Activated naive CD8-positive, alpha-beta T cell treated with anti-CD3 and anti-CD28 coated beads for 36 hours (primary cell): ENCODE measurements at places on chromosomes 5 and 9.
A peak's percentile ranks its signal among the peaks of the same experiment; 100 is the strongest.

- H3K4me3 ChIP-seq: no peak overlapping the region
- no peak for DNase-seq
- H3K27me3 ChIP-seq: peaks cover 4% of the 10 kb centered on the region
- no peaks in the 10 kb centered on the region for H3K36me3 ChIP-seq
- H3K27ac ChIP-seq: no peak overlapping the region
- H3K4me1 ChIP-seq: no peaks in the 10 kb centered on the region
Observed at GRCh38 chr9:76799473-76799872, 35.2 kb downstream of the PCA3 start.

- peaks cover 14% of the 10 kb centered on the region for H3K4me1 ChIP-seq
- H3K36me3 ChIP-seq: no peaks in the 10 kb centered on the region
- H3K4me3 ChIP-seq: no peak overlapping the region
- no peak overlapping the region for H3K27ac ChIP-seq
- no peak for DNase-seq
- H3K27me3 ChIP-seq: no peaks in the 10 kb centered on the region
Observed at GRCh38 chr9:129318121-129319075, 140.3 kb upstream of the IER5L start.

DNA sequence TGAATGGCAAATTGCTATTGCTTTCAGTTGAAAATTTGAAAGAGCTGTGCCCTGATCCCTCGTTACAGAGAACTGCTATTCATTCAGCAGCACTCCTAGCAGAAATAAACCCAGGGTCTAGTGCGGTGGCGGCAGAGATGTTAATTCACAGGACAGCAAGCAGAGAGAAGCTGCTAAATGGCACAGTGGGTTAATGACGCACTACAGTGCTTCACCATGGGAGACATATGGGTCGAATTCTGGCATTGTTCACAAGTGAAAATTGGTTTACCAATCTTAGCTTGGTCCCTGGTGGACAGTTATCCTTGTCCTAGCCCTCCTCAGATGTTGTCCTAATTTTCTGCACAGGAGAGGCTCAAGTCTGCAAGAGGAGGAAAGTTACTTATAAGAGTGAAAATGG lies 807.4 kb downstream of the TLE1 start:
- H3K4me3 ChIP-seq: no peak overlapping the region
- H3K4me1 ChIP-seq: no peaks in the 10 kb centered on the region
- DNase-seq: no peak
- H3K36me3 ChIP-seq: no peaks in the 10 kb centered on the region

DNA sequence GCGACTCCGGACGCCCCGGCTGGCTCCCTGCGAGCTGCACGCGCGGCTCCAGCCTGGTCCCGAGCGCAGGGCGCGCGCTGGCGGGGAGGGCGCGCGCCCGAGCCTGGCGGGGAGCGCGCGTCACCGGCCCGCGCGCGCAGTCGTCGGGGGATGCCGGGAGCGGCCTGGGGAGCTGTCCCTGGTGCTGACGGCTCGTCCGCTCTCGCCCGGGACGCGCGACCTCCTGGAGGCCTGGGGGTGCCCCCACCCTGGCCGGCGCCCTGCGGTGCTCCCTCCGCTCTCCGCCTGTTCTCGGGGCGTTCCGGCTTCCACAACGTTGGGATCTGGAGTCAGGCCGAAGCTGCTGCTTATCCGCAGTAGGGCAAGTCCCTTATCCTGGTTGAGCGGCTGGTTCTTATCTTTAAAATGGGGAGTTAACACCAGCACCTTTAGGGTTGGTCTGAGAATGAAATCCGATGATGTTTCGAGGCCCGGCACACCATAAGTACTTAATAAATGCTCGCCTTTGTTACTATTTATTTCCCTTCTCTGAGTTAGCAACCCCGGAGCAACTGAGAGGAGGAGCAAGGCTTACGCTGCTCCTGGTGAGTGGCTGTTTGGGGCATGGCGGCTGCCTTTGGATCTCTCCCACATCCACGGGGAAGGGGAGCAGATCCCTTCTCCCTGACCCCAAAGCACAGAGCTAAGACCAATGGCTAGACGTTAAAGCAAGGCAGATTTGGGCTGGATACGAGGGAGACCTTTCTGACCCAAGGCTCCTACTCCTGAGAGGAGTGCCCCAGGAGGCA lies at the start of gene FAM163B:
Gene FAM163B, minus strand, starts transcription at position 79 of the 788 bp plus-strand sequence. CDS start 29,166 bp downstream, outside the sequence.
- no peak within 1 kb of the TSS for H3K4me3 ChIP-seq
- peaks cover 5% of the 10 kb centered on the region for H3K4me1 ChIP-seq
- no peaks in the 10 kb centered on the region for H3K36me3 ChIP-seq
- no peak within 1 kb of the TSS for H3K27ac ChIP-seq
- peak; percentile 63 for DNase-seq

- no peaks in the 10 kb centered on the region for H3K36me3 ChIP-seq
- H3K4me3 ChIP-seq: no peak overlapping the region
- peaks cover 4% of the 10 kb centered on the region for H3K27me3 ChIP-seq
- no peak for DNase-seq
Observed at GRCh38 chr9:105044518-105044917, 116.6 kb upstream of the ABCA1 start.

DNA sequence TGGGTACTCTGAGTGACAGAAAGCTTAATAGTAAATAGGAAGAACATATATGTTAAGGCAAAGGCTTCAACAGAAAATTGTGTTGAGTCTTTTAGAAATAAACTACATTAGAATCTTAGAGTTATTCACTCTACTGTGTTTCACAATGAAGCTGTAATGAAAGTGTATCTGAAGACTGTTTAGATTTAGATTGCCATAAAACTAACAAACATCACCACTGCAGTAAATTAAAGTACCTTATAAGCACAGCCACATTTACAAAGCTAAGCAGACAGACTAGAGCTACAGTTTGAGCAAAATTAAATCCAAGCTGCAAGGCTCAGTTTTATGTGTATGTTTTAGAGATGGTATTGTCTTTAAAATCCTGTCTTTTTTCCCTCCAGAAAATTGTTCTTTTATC lies 172.4 kb downstream of the PBX3 start:
- H3K27ac ChIP-seq: no peak overlapping the region
- H3K4me1 ChIP-seq: no peaks in the 10 kb centered on the region
- H3K4me3 ChIP-seq: no peak overlapping the region

GRCh38 chr5:143737062-143737461 lies 74.9 kb upstream of the HMHB1 start:
- H3K4me1 ChIP-seq: peaks cover 2% of the 10 kb centered on the region
- H3K27me3 ChIP-seq: no peaks in the 10 kb centered on the region
- DNase-seq: no peak
- H3K36me3 ChIP-seq: no peaks in the 10 kb centered on the region
- no peak overlapping the region for H3K4me3 ChIP-seq

GRCh38 chr9:104082168-104082567 lies 11.9 kb upstream of the SMC2 start:
- H3K27me3 ChIP-seq: peaks cover 23% of the 10 kb centered on the region
- H3K4me1 ChIP-seq: peaks cover 2% of the 10 kb centered on the region
- H3K27ac ChIP-seq: no peak overlapping the region
- no peak overlapping the region for H3K4me3 ChIP-seq
- peaks cover 6% of the 10 kb centered on the region for H3K36me3 ChIP-seq
- DNase-seq: no peak

DNA sequence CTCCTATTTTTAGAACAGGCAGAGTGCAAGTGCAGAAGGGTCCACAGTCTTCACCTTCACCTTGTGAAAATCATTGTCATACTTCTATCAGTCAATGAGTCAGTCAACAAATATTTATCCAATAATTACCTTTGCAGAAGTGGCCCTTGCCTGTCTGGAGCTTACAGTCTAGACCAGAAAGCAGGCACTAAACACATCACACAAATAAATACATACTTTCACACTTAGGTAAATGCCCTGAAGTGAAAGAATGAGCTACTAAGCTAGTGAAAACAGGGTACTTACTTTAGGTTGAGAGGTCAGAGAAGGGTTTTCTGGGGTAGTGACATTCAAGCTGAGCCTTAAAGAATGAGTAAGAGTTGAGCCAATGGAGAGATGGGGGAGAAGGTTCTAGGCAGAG lies 421.9 kb upstream of the ADAMTSL1 start:
- DNase-seq: no peak
- H3K36me3 ChIP-seq: no peaks in the 10 kb centered on the region
- H3K4me3 ChIP-seq: no peak overlapping the region
- H3K27ac ChIP-seq: no peak overlapping the region

GRCh38 chr5:180175015-180175431 lies 34.0 kb downstream of the RASGEF1C start:
- H3K27ac ChIP-seq: no peak overlapping the region
- H3K4me1 ChIP-seq: no peaks in the 10 kb centered on the region
- H3K27me3 ChIP-seq: peaks cover 7% of the 10 kb centered on the region
- DNase-seq: no peak
- H3K36me3 ChIP-seq: no peaks in the 10 kb centered on the region

DNA sequence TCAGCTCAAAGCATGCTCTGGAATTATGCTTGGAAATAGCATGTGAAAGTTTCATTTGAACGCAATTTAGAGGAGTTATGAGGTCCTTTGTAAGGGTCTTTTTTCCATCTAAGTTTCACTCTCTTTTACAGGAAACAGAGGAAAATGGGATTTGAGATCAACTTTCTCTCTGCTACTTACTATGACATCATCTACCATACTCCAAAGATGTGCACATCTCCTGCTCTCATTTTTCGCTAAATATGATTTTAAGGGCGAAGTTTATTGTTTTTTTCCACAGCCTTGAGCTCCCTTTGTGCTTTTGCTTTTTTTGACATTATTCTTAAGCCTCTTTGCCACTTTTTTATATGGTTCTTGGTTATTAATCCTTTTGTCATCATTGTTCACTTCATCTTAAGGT lies 125.6 kb downstream of the NNT start:
- DNase-seq: no peak
- no peaks in the 10 kb centered on the region for H3K36me3 ChIP-seq
- peaks cover 6% of the 10 kb centered on the region for H3K27me3 ChIP-seq
- no peak overlapping the region for H3K4me3 ChIP-seq

DNA sequence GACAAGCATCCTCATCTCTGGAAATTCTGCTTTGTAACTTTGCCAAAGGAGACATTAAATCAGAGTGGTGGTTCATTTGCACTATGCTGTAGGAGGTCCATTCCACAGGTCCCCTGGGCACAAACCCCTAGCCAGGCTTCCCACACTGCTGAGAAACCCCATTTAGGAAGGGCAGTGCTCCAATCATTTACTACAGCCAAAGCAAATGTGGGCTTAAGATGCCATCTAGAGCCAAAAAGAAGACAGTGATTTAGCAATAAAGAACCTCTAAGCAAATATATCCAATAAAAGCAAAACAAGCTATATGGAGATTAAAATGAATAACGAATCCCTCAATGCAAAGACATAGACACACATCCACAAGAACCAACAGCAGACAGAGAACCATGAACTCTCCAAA lies 129.0 kb upstream of the ALDH1B1 start:
- no peak for DNase-seq
- H3K27me3 ChIP-seq: peaks cover 19% of the 10 kb centered on the region

GRCh38 chr5:627840-628239 lies 15.7 kb downstream of the CEP72 start:
- DNase-seq: no peak
- H3K36me3 ChIP-seq: peaks cover 6% of the 10 kb centered on the region

- no peaks in the 10 kb centered on the region for H3K27me3 ChIP-seq
- H3K4me1 ChIP-seq: no peaks in the 10 kb centered on the region
- H3K4me3 ChIP-seq: no peak overlapping the region
Observed at GRCh38 chr5:102099766-102100331, 196.2 kb downstream of the SLCO4C1 start.

- no peak for DNase-seq
- H3K27me3 ChIP-seq: no peaks in the 10 kb centered on the region
- no peak overlapping the region for H3K4me3 ChIP-seq
- no peak overlapping the region for H3K27ac ChIP-seq
- H3K4me1 ChIP-seq: peaks cover 5% of the 10 kb centered on the region
Observed at GRCh38 chr9:6106711-6107339, 91.4 kb upstream of the RANBP6 start.

GRCh38 chr9:15421990-15422371 lies 695 bp upstream of the SNAPC3 start:
- peak overlapping the region; percentile 74 for H3K27ac ChIP-seq
- H3K4me3 ChIP-seq: peak overlapping the region; percentile 93
- H3K27me3 ChIP-seq: peaks cover 5% of the 10 kb centered on the region
- peaks cover 18% of the 10 kb centered on the region for H3K36me3 ChIP-seq

DNA sequence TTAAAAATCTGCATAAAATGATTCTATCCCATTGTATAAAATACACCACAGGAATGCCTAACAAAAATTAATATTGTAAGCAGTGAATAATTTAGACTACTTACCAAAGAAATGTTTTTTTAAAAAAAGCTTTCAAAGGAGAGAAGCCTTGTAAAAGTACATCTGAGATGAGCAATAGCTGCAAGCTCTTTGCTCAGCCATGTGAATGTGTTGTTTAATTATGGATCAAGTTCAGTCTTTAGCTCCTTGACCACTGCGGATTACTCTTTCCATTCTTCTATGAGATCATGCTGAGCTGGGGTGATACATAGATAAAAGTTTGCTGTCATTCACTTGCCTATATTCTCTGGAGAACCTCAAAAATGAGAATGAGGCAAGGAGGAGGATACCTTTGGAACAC lies 782.4 kb upstream of the ZNF608 start:
- no peaks in the 10 kb centered on the region for H3K36me3 ChIP-seq
- no peak for DNase-seq
- H3K27ac ChIP-seq: no peak overlapping the region
- H3K4me1 ChIP-seq: no peaks in the 10 kb centered on the region
- H3K4me3 ChIP-seq: no peak overlapping the region

- H3K27ac ChIP-seq: no peak overlapping the region
- H3K27me3 ChIP-seq: peaks cover 50% of the 10 kb centered on the region
- H3K4me3 ChIP-seq: no peak overlapping the region
- peaks cover 4% of the 10 kb centered on the region for H3K36me3 ChIP-seq
- peaks cover 33% of the 10 kb centered on the region for H3K4me1 ChIP-seq
- DNase-seq: no peak
Observed at GRCh38 chr5:108730617-108731340, 16.9 kb upstream of the FER start.

- peaks cover 8% of the 10 kb centered on the region for H3K36me3 ChIP-seq
- no peak overlapping the region for H3K27ac ChIP-seq
- peaks cover 24% of the 10 kb centered on the region for H3K4me1 ChIP-seq
- DNase-seq: no peak
- no peak overlapping the region for H3K4me3 ChIP-seq
- no peaks in the 10 kb centered on the region for H3K27me3 ChIP-seq
Observed at GRCh38 chr5:65737842-65738241, 15.8 kb downstream of the NLN start.

DNA sequence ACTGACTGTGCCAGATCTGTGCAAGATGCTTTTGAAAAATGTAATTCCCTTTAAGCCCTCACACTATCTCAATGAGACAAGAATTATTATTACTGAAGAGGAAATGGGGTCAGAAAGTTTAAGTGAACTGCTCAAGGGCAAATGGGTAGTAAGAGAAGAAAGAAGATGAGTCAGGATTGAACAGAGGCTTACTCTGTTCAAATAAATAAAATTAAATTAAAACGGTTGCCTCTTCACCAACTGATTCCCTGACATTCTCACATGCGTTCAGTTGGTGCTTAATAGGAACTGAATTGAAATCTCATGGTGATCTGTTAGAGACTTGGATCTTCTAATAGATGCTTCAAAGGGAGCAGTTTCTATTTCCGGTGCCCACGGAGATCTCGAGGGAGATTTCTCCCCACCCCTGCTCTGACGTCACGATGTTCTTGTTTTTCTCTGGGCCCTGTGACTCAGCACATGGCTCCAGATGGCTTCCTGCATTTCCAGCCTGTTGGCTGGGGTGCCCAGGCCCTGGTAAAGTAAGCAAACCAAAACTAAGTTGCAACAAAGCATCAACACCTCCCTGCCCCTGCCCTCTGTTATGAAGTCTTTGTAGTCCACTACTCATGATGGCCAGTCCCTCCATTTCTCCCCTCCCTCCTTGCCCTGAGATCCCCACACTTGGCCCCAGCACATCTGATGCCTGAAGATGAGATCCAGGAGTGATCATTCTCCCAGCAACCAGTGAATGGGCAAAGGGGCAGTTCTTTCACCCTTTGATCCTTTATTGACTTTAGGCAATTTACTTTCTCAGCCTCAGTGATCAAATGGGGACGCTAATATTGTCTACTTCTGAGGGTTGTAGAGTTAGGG lies 106.1 kb upstream of the CPEB4 start:
- H3K36me3 ChIP-seq: peaks cover 2% of the 10 kb centered on the region
- H3K4me1 ChIP-seq: peaks cover 14% of the 10 kb centered on the region
- peak; percentile 27 for DNase-seq
- no peaks in the 10 kb centered on the region for H3K27me3 ChIP-seq
- peak overlapping the region; percentile 87 for H3K27ac ChIP-seq
